ENCODE measurements at places on chromosomes 12 and 14.
A peak's percentile ranks its signal among the peaks of the same experiment; 100 is the strongest.

- no peak for DNase-seq
Observed at GRCh38 chr14:22554498-22555383, 34.3 kb downstream of the DAD1 start.

DNA sequence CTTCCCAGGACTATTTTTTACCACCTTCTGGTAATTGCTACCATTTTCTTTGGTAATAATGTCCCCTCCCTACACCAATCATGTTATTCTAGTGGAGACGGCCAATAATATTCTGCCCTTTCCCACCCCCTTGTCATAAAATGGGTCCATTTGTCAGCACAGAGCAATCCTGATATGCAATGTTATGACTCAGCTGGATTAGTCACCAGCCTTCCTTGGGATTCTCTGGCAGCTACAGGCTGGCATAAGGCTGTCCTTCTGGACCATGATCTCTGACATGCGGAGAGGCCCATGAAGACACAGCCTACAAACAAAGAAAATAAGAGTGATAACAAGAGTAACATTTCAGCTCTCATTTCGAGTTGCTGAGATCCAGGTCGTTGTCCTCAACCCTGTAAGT, 222.0 kb upstream of the CPNE8 start:
- DNase-seq, result no peak

DNA sequence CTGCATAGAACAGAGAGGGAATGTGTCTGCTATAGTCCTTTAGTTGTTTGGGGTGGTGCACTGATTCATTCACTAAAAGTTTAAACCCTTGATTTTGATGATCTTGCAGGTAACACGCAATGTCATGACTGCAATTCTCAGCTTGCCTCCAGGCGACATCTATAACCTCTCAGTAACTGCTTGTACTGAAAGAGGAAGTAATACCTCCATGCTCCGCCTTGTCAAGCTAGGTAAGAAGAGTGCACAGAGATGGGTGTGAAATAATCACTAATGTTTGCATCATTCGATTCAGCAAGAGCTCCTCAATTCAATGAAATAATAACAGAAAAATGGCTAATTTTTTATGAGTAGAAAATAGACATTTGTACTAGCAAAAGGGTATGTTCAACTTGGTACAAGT, 203.7 kb downstream of the PTPRO start:
- no peak for DNase-seq

DNA sequence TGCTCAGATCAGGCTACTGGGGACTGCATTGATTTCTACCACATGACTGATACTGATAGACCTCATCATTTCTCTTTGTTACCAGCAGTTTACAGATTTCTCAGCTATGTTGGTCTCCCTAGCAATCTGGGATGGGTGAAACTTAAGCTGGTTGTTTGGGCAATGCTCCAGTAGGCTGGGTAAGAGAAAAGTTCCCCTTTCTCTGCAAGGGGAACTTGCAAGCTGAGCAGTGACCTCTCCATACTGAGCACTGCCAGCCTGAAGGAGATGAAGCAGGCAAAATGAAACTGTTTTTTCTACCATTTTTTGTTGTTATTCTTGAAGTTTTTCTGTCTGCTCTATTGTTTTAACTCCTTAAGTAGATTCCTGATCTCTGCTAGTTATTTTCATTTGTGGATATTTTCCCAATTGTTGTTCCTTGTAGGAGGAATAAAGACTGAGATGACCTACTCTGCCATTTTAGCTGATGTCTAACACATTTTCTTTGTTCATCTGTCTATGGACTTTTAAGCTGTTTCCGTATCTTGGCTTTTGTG, 1.3 kb upstream of the OR4M1 start:
- no peak for DNase-seq

GRCh38 chr12:38915429-38916182, 10.2 kb upstream of the CPNE8 start:
- no peak for DNase-seq

DNA sequence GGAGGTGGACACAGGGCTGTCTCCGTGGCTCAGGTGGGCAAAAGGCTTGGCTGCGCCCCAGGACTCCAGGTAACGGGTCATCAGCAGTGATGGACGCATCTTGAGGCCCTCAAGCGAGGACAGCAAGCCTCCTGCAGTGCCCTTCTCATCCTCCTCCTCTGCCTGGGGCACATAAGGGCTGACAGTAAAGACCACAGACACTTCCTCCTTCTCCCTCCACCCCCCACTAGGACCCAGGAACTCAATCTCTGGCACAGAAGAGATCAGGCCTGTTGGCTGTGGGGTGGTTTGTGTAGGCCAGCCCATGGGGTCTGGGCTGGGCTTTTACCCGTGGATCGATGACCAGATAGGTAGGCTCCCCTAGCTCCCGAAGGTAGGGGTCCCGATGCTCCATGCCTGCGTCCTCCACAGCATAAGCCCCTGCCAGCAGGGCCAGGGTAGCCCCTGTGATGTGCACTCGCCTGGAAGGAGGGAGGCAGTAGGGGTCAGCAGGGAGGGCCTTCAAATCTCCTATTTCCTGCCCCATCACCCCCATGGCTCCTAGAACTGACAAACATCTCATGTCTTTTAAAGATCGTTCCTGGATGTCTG, 5.7 kb downstream of the ADCY4 start:
- DNase-seq, result no peak

- DNase-seq, result no peak
Observed at GRCh38 chr14:71694591-71695530, 237.4 kb upstream of the RGS6 start.

DNA sequence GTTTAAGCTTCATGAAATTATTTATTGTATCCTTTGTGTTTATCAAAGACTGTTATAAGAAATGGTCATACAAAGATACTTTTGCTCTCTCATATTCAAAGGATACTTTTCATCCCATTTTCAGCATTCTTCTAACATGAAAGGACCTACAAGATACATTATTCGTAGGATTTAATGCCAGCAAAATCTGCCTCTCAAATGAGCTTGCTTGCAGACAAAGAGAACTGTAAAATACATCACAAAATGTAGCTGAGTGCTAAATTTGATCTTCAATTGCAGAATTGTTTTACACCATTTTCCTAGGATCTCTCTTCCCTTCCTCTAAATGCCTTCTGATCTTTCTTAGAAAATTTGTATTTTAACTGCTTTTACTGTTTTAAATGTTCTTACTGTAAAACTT, 333.0 kb upstream of the NAV3 start:
- DNase-seq, result no peak

DNA sequence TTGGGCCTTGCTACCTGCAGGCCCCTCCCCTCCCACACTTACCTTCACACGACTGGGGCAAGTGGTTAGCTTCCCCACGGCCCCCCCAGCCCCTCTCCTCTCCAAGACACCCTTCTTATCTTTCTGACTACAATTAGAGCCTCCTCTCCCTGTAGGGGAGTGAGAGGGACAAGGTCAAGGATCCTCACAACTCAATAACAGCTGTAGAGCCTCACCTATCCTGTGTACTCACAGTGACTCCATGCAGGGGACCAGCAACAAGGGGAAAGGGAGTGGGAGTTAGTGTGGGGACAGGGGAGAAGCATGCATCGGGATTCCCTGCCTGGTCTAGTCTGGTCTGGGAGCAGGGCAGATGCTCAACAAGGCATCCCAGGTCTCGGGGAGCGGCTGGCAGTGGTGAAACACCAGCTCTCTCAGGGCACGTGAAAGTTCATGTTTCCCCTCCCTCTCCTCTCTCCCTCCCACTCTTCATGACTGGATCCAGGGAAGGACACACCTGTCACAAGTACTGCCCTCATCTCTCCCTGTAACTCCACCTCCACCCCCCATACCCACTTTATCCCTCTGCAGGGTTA, 45.3 kb downstream of the SMUG1 start:
- DNase-seq, result no peak

DNA sequence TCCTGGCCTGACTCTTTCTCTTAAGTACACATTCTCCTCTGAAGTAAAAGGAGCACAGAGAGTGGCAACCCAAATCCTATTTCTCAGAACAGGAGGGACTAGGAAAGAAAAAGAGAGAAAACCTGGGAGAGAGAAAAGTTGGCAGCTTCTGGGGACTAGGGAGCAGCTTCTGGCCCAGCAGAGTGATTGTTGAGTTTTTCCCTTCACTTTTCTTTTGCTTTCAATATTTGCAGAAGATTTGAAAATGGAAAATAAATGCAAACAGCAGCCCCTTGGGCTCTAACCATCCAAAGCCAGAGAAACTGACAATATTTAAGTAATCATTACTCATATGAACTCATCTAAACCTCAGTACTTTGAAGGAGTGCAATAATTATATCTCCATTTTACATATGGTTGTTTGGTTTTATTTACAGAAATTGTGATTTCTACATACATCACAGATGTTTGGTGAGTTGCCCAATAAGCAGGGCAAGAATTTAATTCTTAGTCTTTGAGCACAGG, 28.8 kb upstream of the IGF1 start:
- no peak for DNase-seq

- DNase-seq, result no peak
Observed at GRCh38 chr12:110543252-110543959, 39.7 kb downstream of the PPTC7 start.

GRCh38 chr14:66959437-66960050, 229.7 kb upstream of the GARIN2 start:
- no peak for DNase-seq

DNA sequence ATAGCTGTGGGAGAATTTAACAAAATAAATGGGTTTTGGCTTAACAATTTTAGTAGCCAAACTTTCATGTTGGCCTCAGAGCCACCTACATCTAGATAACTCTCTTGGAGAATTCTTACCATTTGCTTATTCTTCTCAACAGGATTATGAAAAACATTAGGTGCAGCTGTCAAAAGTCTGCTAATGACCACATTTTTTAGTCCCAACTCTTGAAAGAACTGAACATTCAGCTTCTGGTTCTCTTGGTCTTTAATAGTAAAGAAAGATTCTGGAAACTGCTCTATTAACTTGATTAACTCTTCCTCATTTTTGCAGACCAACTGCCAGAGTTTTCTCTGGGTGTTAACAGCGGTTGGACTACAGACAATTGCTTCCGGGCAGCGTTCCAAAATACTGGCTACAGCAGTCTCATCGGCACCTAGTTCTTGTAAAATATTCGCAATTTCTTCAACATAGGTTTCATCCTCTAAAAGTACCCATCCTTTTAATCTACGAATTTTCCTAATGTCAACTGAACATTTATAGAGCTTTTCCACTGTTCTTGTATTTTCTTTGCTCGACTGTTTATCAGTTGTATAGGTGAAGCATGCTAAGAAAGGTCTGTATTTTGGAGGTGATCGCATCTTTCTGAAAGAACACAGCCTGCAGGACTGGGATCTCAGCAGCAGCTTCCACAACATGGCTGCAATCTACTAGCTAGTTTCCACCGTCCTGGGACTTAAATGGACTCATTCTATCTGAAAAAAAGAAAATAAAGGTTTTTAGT, 8.7 kb downstream of the MTERF2 start:
- no peak for DNase-seq

DNA sequence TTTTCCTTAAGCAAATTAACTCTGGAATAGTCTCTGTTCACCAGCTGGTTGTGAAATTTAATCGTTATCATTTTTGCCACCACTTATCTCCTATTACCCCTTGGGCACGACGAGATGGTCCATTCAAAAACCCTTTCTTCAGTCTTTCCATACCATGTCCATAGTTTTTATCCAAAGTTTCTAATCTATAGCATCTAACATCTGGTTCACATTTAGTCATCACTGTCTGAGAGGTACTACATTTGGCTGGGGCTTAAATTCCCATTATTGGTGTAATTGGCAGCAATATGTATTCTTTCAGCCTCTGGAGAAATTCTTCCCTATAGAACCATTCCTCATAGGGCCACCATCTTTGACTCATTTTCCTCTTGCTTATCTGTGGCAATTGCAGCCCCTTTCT, 163.5 kb downstream of the CCER1 start:
- no peak for DNase-seq

DNA sequence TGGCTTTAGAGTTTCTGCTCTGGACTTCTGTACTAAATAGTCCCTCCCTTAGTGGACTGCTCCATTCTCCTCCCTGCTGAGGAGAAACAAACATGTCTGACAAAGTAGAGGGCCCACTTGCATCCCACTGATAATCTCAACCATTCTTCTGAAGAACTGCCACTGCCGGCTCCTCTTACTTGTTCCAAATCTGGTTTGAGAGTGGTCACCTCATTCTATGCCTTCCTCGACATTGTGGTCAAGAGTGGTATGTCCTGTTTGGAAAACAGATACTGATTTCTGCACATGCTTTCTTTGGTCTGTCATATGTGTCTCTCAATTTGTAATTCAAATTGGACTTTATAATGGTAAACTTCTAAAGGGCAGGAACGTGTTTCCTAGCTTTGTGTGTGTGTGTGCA, 36.3 kb upstream of the PLEKHA5 start:
- DNase-seq, result no peak

- DNase-seq, result no peak
Observed at GRCh38 chr12:49832836-49833421, 4.7 kb upstream of the NCKAP5L start.

DNA sequence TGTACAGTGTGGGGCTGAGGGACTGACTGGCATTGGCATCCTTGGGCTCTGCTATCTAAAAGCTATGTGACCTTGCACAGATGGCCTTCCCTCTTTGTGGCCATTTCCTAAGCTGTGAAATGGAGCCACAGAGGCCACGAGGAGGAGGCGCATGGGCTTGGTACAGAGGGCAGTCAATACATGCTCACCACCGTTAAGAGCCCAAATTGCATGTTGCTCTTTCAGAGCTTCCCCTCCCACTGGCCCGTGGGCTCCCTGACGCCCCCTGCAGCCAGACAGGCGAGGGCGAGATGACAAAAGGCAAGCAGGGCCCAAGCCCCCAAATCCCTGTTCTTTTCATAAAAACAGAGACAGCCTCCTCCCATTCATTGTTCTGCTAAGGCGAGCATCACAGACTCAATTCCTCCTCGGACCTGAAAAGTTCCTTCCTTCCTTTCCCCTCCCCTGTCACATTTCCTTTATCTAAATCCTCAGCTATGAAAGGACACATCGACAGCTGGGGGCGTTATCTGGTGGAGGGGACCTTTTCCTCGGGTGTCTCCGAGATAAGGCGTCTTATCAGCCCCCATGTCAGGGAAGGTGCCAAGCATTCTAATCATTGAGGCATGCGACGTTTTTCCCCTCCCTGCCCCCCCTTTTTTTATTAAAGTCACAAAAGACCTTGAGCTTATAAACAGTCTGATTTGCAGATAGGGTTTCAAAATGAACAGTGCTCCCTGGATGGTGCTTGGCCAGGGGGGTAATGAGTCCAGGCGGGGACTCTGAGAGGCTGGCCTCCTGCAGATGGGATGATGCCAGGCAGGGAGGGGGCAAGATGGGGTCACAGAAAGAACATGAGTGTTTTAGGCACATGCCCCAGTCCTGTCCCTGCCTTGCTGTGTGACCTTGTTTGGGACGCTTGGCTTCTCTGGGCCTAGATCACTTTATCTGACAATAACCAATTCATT, 26.4 kb downstream of the FAM222A start:
- DNase-seq, result no peak

- no peak for DNase-seq
Observed at GRCh38 chr12:124617615-124618014, 50.2 kb upstream of the NCOR2 start.

- DNase-seq, result peak; percentile 85
Observed at GRCh38 chr14:50062438-50063085, 53.8 kb downstream of the VCPKMT start.

GRCh38 chr12:14454098-14454907, 88.8 kb downstream of the ATF7IP start:
- DNase-seq, result peak; percentile 22

Measured in stimulated activated CD4-positive, alpha-beta T cell treated with anti-CD3 and anti-CD28 coated beads, Interleukin-1b, Interleukin-23, amount 100 ng/mL, for 48 hours (primary cell).